ENCODE measurements at places on chromosomes 2 and 18.

DNA sequence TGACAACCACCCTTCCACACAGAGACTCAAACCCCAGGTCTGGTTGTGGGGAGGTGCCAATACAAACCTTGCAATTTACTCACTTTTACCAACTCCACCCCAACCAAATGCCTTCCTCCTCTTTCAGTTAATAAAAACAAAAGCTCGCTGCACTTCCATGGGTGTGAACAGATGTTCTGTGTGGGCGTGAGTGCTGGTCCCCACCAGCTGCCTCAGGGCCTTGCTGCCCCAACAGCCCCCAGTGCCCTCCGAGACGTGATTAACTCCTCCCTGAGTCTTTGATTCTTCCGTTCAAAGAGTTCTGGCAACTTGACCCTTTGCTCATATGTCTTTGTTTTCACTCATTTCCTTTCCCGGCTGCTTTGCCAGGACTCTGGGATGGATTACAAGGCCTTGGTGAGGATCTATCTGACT, 258.9 kb upstream of the CXCR4 start:
- no peak for DNase-seq

DNA sequence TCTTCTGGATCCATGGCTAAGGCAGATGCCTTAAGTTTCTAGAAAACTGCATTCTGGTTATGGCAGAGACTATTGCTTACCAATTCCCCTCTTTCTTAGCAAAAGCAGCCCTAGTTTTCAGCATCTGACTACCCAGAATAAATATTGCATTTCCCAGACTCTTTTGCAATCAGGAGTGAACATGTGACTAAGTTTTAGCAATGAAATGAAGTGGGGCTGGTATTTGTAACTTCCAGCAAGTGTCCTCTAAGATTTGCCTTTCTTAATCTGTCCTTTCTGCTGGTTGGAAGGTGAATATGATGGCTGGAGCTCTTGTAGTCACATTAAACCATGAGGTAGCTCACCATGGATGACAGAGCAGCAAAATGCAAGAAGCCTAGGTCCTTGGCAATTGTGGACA, 132.9 kb upstream of the PKDCC start:
- no peak for DNase-seq

GRCh38 chr2:27109083-27109482, 9.8 kb downstream of the CGREF1 start:
- DNase-seq: no peak

DNA sequence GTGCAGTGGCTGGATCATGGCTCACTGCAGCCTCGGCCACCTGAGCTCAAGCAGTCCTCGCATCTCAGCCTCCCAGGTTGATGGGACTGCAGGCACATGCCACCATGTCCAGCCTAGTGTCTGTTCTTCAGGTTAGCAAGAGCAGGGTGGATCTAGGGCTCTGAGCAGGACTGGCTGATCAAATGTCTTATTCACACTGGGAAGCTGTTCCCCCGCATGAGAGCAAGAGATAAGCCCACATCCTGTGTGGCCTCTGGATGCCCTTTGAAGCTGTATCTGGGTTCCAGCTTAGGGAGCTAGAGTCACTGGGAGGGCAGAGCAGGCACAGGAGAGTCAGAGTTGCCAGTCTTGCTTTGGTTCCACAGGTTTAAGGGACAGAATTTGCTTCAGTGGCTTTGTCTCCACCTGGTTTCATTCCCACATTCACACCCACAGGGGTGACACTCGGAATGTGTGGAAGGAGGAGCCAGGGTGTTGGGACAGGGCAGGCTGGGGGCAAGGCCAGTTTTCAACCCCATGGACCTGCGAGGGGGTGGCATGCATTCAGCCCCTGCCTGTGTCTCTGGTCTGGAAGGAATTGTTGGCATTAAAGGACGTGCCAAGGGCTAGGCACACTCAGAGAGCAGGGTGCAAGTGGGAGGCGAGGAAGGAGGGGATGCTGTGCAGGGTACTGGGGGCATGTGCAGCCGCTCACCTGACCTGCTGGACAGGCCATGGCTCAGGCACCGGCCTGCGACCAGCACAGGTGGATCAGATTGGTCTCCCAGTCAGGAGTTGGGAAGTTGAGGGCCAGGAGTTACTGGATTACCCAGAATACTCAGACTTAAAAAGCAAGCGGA, 24.5 kb downstream of the PTPN18 start:
- no peak for DNase-seq

GRCh38 chr2:180416627-180417026, 409.5 kb upstream of the CWC22 start:
- no peak for DNase-seq

DNA sequence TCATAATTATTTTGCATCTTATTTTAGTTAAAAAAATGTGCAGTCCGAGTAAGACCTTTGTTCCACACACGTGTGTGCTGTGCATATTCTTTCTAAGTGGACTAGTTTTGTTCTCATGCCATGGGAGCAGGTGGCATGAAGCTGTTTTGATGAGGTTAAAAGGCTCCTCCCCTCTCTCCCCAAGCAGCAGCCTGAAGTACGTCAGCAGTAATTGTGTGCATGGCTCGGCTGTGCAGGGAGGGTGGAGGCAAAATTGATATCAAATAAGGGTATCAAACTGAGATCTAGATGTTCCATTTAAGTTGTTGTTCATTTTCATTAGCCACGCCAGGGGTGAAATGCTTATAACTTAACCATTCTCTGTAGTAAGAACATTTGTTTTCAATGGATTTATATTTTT, at the start of gene NYAP2:
Gene NYAP2, plus strand, starts transcription at position 207 of the 400 bp plus-strand sequence. CDS start 9,171 bp downstream, outside the sequence.
- DNase-seq: no peak

DNA sequence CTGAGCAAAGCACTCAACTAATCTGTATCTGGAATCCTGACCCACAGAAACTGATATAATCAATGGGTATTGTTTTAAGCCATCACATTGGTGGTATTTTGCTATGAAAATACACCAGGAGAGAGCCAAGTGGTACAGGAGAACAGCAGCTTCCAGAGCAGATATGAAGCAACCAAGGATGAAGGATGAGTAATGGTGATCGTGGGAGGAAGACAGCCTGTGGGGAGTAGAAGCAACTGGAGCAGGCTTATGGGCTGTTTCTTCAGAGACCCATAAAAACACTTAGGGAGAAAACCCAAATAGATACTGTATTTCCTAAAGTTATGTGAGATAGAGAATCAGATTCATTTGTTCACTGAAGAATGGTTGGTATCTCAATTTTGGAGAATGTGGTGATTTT, 330.8 kb downstream of the NUP35 start:
- no peak for DNase-seq

DNA sequence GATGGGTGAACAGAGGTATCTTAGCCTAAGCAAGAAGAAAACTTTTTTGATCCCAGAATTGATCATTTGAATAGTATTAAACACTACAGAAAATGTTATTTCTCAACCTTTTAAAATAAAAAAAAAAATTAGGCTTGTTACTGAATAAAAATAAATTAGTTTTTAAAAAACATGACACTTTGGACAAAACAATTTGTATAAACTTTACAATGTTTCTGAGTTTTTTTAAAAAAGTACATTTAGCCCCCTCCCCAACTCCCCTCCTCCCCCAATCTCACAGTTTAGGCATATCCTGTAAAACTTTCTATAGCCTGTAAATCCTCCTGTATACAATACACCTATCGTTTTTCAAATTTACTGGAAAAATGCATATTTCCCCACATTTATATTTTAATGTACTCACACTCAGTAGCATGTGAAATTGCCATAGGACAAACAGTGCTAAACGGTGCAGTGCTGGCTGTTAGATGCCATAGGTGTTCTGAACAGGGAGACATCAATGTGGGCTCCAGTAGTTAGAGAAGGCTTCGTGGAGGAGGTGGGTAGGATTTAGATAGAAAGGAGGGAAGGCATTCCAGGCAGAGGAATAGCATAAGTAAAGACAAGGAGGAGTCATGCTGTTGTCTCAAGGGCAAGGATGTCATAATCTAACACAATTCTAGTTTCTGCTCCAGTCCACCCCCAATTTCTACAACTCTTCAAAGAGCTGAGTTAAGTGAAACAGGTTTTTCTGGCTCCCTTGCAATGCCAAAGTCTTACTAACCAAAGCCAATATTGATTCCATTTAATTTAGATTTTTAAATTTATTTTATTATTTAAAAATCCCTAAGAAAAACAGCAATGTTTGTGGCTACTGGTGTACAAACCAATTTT, 50.9 kb downstream of the SP3 start:
- no peak for DNase-seq

DNA sequence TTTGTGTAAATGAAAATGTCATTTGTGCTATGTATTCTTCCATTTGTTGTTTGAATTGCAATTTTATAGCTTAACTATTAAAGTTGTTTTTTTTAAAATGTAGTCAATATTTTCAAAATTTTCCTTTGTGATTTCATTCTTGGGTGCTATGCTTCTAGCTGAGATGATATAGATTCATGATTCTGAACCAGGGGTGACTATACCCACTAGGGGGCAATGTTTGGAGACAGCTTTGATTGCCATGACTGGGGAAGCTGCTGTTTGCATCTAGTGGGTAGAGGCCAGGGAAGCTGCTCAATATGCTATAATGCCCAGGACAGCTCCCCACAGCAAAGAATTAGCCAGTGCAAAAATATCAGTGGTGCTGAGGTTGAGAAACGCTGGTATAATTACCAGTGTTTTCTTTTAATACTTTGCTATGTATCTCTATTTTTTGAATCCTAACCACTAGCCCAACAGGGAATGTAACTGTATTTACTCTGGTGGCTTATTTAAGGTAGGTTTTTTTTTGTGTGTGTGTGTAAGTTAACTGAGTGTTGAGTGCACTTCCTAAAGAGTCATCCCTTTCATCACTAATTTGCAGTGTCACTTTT, 99.7 kb downstream of the MEP1B start:
- peak; percentile 26 for DNase-seq

DNA sequence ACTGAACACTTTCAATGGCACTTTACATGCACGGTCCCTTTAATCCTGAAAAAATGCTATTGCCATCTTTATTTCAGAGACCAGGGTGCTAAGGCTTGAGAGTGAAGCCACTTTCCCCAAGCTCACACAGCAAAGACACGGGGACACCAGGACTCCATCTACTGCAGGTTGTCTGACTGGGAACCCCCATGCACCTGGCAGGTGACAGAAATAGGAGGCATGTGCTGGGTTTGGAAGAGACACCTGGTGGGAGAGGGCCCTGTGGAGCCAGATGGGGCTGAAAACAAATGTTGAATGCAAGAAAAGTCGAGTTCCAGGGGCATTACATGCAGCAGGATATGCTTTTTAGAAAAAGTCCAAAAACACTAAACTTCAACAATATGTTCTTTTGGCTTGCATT, 5.2 kb upstream of the EHD3 start:
- no peak for DNase-seq

- DNase-seq: no peak
Observed at GRCh38 chr2:21024722-21025389, 19.0 kb downstream of the APOB start.

GRCh38 chr2:30761226-30761625, 46.0 kb downstream of the CAPN13 start:
- DNase-seq: no peak

DNA sequence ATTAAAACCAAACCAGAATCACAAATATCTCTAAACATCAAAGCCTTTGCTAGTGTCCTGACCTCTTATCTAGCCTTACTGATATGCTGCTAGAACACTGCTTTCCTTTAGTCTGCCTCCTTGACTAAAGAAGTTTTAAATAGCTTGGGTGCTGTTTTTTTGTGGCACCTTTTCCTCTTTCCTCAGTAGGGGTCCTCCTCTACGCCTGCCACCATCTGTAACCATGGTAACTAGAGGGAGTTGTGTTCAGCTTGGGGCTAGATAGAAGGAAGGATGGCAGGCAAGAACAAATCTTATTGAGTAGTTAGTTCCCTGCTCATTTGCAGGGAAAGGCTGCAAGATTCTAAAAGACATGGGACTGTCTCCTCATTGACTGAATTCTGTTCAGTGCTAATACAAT, 86.0 kb downstream of the TAF4B start:
- no peak for DNase-seq

DNA sequence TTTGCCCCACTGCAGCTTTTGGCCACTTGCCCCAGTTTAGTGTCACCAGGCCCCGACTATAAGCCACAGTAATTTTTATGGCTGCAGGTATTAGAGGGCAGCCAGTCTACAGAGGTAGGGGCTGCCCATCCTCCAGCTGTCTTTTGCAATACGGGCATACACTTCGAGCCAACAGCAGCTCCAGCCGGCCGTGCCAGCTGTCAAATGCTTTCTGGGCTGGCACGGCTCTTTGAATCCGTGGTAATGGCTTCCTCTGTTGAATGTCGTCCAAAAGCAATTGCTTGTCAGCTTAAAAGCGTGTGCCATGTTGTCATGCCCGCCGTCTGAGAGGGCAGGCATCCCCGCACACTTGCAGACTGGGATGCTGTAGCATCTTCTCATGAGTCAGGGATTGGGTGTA, 41.3 kb downstream of the BCL2L11 start:
- DNase-seq: no peak

- DNase-seq: peak; percentile 74
Observed at GRCh38 chr2:200862532-200863000, 1.9 kb downstream of the CLK1 start.

DNA sequence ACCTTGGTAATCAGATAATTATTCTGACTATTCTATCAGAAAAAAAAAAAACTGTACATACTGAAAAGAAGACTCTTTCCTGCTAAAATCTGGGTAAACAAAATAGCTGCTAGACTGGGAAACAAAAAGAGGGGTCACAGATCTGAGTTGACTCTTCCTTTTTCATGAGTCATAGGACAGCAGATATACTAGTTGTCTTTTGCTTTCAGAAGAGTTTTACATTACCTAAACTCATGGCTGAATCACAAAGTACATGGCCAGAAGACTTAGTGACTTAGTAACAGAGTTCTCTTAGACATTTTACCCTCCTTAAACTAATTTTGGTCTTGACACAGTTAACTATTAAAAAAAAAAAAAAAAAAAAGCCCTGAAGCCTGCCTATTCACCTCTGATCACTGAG, 834.0 kb upstream of the FSHR start:
- no peak for DNase-seq

- DNase-seq: peak; percentile 28
Observed at GRCh38 chr2:38465789-38466127, 88.7 kb upstream of the ATL2 start.

DNA sequence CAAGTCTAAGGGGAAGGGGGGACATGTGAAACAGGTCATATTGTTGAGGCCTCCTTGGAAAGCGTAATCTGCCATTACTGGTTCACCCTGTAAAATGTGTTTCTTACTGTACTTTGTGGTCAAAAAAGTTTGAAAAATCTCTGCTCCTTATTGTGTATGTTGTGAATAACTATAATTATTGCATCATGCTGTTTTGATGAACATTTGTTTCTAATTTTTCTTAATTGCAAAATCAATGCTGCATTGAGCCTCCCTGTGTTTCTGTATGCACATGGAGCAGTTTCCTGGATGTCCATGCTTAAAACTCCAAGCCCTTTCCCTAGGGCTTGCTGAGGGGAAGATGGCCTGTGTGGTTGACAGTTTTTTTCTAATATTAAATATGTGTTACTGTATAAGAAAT, 158.6 kb downstream of the RNF144A start:
- no peak for DNase-seq

DNA sequence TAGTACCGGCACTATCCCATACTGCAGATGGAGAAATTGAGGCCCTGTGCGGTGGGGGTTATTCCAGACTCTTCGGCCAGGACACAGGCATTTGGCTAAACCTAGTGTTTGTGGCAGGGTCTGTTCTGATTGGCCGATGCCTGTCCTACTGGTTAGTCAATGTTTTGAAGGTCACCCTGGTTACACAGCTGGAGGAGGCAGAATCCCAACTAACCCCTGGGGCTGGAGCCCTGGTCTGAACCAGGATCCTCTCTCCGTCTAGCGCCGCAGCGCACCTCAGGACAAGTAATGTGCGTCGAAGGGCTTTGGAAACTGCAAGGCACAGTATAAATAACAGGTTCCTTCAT, 19.4 kb downstream of the TEX44 start:
- DNase-seq: no peak

GRCh38 chr2:150485114-150485870, 2.2 kb downstream of the RND3 start:
- no peak for DNase-seq
